ENCODE measurements at places on chromosomes 7 and 10.

DNA sequence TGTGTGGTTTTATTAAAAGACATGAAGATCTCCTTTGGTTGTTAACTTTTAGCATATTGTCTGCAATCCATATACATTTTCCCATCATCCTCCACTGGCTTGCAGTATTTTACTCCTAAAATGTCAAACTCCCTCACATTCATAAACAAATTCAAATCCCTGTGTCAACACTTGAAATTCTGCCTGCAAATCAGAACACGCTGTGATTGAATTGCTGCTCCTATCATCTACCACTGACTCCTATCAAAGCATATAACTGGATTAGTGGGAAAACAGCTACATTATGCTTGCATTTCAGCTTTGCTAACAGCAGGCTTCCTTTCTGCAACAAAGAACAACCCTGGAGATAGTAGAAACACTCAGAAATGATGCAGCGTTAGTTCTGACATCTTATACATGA is 281.8 kb upstream of the HGF start:
- DNase-seq: no peak

DNA sequence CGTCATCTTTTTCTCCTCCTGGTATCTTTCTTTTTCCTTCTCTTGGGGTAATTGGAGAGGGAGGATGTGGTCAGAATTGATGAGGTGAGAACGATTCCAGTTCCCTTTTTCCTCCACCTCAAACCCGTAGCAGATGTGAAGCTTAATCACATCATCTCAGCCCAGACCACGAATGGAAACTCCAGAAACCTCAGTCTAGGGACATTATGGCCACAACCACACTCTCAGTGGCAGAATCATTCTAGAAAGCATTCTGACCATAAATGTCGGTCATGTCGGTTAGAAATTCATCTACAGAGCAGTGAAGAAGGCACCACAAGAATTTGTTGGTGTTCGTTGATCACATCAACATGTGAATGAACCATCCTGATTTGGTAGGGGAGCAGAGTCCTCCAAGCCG is 78.7 kb downstream of the GATA3 start:
- no peak for DNase-seq

DNA sequence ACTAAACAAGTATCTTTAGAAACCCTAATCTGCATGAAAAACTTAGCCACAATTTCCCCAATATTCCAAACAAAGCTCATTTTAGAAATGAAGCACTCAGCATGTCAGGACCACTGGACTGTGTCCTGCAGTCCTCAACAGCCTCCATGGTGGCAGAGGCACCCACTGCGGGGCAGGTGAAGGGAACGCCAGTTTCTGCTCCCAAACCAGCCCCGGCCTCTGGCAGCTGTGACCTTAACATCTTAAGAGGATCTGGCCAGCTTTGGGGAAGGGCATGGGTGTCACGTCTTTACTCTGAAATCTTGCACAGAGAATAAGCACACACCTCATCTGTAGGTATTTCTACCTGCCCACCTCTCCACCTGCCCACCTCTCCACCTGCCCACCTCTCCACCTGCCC is 262.7 kb downstream of the DNAJB6 start:
- no peak for DNase-seq

GRCh38 chr10:107450056-107450455 is 285.6 kb upstream of the SORCS1 start:
- no peak for DNase-seq

GRCh38 chr7:94313926-94314325 is 80.8 kb upstream of the COL1A2 start:
- DNase-seq: no peak

DNA sequence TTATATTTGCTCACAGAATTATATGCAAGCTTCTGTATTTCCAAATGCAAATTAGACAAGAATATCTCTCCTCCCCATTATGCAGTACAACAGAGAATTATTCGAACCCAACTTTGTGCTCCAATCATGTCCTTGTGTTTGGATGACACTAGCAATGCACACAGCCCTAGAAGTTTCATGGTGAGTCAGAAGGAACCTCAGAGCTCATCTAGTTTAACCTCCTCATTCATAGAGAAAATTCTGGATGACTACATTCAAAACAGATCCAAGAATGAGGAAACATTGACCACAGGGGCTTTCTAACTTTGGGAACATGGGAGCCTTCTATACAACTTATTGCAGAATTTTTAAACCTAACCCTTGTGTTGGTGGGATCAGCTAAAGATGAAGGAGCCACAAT is 12.8 kb upstream of the ARID5B start:
- DNase-seq: no peak

DNA sequence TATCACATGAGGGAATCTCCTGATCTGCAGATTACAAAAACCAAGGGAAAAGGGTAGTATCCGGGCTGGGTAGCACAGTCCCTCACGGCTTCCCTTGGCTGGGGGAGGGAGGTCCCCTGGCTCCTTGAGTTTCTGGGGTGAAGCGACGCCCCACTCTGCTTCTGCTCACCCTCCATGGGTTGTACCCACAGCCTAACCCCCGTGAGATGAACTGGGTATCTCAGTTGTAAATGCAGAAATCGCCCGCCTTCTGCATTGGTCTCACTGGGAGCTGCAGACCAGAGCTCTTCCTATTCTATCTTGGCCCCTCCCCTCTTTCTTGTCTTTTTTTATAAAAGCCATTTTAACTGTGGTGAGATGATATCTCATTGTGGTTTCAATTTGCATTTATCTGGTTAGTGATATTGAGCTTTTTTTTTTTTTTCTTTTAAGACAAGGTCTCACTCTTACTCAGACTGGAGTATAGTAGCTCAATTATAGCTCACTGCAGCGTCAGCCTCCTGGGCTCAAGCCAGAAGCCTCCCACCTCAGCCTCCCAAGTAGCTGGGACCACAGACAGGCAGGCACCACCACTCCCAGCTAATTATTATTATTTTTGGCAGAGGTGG is 87.8 kb downstream of the ABCC2 start:
- DNase-seq: no peak

GRCh38 chr10:2023687-2024086 is 286.4 kb upstream of the ADARB2 start:
- no peak for DNase-seq

GRCh38 chr7:142876991-142877910 is 8.3 kb downstream of the TRPV6 start:
- DNase-seq: no peak

DNA sequence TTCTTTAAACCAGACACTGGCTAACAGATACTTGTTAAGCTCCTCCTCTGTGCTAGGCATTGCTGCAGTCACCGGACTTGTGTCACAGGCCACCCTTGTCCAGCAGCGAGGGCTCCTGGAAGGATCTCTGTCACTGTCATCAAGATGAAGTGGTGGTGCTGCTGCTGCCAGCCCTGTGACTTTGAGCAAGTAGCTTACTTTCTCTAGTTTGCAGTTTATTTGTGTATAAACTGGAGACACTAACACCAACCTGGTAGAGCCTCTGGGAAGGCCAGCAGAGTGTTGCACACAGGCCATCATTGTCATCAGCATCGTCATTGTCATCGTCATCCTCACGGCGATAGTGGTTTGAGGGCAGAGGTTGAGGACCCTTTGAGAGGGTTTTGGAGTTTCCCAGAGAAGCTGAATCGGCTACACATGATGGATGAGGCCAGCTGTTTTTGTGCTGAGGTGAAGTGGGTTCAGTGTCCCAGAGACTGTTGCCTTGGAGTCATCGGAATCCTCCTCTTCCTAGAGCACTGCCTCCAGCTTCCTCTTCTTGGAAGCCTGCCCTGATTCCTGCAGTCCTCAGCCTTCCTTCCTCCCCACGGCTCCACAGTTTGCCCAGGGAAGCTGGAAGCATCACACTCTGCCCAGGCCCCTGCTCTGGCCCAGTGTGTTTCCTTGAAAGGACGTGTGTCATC is 128.4 kb downstream of the GRK5 start:
- no peak for DNase-seq

- no peak for DNase-seq
These were observed at the start of gene RBM20 for GRCh38 chr10:110643653-110644597. RBM20 (plus strand) TSS chr10:110644336; CDS start chr10:110644455, 119 bp downstream.

- no peak for DNase-seq
These were observed 63.3 kb downstream of the NKX6-2 start for GRCh38 chr10:132722394-132723329.

- no peak for DNase-seq
These were observed 313.3 kb upstream of the AKR1E2 start for GRCh38 chr10:4512671-4513240.

- no peak for DNase-seq
These were observed 5.7 kb downstream of the FRAT2 start for GRCh38 chr10:97328646-97329453.

GRCh38 chr10:51103554-51104217 is 29.4 kb downstream of the PRKG1 start:
- no peak for DNase-seq

DNA sequence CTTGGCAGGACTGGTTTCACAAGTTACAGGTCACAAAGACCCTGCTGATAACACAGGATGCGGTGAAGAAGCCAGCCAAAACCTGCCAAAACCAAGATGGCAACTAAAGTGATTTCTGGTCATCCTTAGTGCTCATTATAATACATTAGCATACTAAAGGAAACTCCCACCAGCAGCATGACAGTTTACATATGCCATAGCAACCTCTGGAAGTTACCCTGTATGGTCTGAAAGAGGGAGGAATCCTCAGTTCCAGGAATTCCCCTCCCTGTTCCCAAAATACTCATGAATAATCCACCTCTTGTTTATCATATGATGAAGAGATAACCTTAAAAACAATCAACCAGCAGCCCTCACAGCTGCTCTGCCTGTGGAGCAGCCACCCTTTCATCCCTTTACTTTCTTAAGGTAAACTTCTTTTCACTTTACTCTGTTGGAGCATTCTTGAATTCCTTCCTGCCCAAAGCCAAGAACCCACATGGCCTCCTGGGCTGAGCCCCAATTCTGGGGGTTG is 21.9 kb downstream of the DPY19L1 start:
- DNase-seq: no peak

DNA sequence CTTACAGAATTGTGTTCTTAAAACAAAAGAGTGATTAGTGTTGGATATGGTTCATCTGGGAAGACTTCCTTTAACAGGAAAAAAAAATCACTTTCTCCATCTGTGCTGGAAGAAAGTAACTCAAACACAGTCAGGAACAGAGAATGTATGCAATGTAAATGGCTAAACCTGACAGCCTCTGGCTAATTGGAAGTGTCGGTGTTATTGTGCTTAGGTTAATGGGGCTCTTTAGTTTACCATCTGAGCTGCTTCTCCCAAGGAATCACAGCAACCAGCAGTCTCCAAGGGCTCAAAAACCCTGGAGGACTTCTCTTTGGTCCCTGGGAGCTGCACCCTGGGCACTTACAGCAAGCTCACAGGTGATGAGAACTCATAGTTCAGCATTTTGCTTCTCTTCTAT is 724.5 kb downstream of the LRMDA start:
- DNase-seq: no peak

- no peak for DNase-seq
These were observed 545.9 kb downstream of the SUGCT start for GRCh38 chr7:40680657-40681056.

GRCh38 chr10:74118804-74119203 is 31.8 kb downstream of the AP3M1 start:
- DNase-seq: no peak

GRCh38 chr7:94561841-94562514 is 52.4 kb downstream of the CASD1 start:
- no peak for DNase-seq

- no peak for DNase-seq
These were observed 17.0 kb downstream of the FRMPD2 start for GRCh38 chr10:48257407-48257961.

DNA sequence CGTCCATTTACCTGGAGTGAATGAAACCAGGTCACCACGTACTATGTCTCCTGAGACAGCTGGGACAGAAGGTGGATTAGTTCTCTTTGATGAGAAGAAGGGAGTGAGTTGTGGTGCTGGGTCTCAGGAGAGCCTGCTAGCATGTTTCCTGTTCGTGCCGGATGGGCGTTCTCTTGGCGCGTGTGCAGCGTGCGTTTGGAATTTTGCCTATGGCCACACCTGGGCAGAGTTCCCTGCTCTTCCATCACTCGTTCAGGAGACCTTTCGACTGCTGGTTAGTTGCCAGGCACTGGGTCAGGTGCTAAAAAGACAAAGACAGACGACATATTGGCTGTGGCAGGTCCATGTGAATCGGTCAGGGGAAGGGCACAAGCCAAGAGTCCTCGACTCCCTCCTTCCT is 90.3 kb downstream of the TRRAP start:
- DNase-seq: no peak

DNA sequence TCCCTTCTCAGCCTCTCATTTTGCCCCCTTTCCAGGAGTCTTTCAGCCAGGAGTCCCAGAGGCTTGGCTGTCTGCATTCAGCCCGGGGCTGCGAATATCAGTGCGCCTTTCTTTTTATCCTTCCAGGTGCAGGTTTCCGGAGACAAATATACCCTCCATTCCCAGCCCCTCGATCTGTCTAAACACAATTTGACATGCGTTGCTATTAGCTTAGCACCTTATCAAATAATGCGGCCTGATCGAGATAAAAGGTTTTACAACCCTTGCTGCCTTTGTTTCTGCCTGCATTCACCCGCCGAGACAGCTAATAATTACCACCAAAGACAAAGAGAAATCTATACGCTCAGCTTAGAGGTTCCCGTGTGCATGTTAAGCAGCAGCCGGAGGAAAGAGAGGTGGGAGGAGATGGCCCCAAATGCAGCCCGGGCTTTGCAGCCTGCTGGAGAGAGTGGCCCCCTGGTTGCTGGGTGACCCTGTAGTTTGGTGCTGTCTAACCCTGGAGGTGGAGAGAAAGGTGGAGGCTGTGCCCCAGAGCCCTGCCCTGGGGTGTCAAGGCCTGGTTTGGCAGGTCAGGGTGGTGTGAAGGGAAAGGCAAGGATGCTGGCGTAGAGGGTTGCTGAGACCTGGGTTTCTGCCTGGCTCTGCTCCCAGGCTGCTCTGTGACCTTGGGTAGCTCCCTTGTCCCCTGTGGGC is 185.3 kb downstream of the RPS24 start:
- DNase-seq: no peak

- no peak for DNase-seq
These were observed 68.4 kb upstream of the TMEM229A start for GRCh38 chr7:124101173-124101768.

DNA sequence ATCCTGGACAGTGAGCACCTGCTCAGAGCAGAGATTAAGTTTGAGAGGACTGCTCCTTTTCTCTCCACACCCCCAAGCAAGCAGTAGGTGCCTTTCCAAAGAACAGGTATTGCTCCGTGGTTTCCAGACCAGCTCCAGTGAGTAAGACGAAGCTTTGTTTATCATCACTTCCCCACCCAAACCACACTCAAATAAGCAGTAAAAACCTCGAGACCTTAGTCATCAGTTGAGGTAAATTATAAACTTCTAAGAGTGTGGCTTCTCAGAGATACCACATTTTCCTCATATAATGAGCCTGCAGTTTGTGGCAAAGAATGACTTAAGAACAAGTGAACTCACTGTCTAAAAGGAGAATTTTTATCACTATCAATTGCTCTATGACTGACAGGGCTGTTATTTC is 50.0 kb upstream of the GRB10 start:
- DNase-seq: no peak

DNA sequence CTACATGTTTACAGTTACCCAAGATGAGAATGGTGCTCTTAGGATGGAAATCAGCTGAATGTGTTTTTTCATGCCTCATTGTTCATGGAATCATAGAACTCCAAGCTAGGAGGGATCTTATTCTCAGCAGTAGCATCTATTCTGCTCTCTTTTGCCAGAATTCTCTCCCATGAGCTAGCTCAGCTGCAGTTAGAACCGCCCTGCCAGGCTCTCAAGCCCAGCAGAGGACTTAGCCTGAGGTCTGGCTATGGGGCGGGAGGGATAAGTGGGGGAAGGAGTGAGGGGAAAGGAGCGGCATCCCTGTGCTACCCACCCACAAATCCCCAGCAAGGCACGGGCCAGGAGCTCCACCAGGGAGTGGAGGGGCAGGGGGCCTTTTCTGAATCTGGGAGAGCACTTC is 120.7 kb upstream of the PLXNA4 start:
- DNase-seq: no peak
